ENCODE measurements at places on chromosomes 2 and 18. TPM values are rescaled to one million over a fixed set of nuclear protein-coding genes. Genes with fewer than 3 reads are reported as not detected.
A peak's percentile ranks its signal among the peaks of the same experiment; 100 is the strongest.

DNA sequence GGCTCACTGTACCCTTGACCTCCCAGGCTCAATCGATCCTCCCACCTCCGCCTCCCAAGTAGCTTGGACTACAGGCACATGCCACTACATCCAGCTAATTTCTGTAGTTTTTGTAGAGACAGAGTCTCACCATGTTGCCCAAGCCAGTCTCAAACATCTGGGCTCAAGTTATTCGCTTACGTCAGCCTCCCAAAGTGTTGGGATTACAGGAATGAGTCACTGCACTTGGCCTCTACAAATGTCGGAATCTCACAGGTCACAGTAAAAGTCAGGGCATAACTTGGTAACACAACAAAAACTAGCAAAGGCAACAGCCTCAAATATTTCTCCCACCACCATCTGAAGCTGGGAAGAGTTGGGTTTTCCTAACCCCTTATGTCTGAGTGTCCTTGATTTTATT, 25.3 kb downstream of the SCG2 start:
- no peaks in the 10 kb centered on the region for H3K4me1 ChIP-seq
- no peaks in the 10 kb centered on the region for H3K36me3 ChIP-seq
- no peaks in the 10 kb centered on the region for H3K27me3 ChIP-seq
- no peak for DNase-seq
- H3K4me3 ChIP-seq = no peak overlapping the region
- H3K27ac ChIP-seq = no peak overlapping the region

DNA sequence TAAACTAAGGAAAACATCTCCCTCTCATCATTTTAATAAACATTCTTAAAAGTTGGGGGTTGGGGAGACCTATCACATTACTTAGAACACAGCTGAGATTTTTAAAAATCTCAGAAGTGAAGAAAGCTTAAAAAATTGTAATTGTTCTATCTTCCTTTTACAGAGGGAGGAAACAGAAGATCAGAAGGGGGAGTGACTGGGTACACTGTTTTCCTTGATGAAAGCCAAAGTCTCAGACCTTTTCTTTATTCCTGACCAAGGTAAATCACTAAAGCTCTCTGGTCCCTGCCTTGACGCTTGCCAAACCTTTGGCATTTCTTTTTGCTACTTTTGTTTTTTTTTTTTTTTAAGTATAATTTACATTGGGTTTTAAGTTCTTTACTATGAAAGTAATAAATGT, 85.0 kb upstream of the DTNB start:
- H3K27me3 ChIP-seq = no peaks in the 10 kb centered on the region
- H3K4me3 ChIP-seq = no peak overlapping the region
- H3K36me3 ChIP-seq = no peaks in the 10 kb centered on the region
- no peak for DNase-seq
- no peaks in the 10 kb centered on the region for H3K4me1 ChIP-seq

GRCh38 chr2:21770787-21771186, 647.0 kb downstream of the TDRD15 start:
- H3K27me3 ChIP-seq = no peaks in the 10 kb centered on the region
- no peaks in the 10 kb centered on the region for H3K36me3 ChIP-seq
- no peaks in the 10 kb centered on the region for H3K4me1 ChIP-seq
- no peak overlapping the region for H3K4me3 ChIP-seq
- no peak for DNase-seq

DNA sequence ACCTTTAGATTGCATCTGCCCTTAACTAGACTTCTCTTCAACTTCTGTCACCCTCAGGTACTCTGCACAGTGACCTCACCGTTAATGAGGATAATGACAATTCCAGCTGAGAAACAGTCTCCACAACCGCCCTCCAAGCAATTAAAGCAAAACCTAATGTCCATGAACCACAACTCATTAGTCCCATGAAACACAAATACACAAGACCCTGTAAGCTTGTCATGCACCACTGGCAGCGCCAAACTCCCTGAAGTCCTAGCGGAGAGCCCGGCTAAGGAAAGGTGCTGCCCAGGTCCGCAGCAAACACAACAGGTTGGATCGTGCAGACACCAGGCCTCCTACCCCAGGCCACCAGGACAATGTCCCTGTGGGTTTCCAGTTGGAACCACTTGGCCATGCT, 7.4 kb downstream of the SMAD7 start:
- no peaks in the 10 kb centered on the region for H3K27me3 ChIP-seq
- H3K27ac ChIP-seq = no peak overlapping the region
- H3K36me3 ChIP-seq = no peaks in the 10 kb centered on the region
- DNase-seq = peak; percentile 65
- no peak overlapping the region for H3K4me3 ChIP-seq
- H3K4me1 ChIP-seq = peaks cover 69% of the 10 kb centered on the region

GRCh38 chr2:143121079-143121478, 8.1 kb upstream of the ARHGAP15 start:
- H3K4me1 ChIP-seq = peaks cover 44% of the 10 kb centered on the region
- H3K36me3 ChIP-seq = no peaks in the 10 kb centered on the region
- H3K27ac ChIP-seq = no peak overlapping the region
- no peak for DNase-seq
- H3K27me3 ChIP-seq = no peaks in the 10 kb centered on the region
- no peak overlapping the region for H3K4me3 ChIP-seq

GRCh38 chr18:46502444-46502843, 154.6 kb downstream of the LOXHD1 start:
- DNase-seq = no peak
- H3K36me3 ChIP-seq = no peaks in the 10 kb centered on the region
- no peak overlapping the region for H3K27ac ChIP-seq
- H3K4me1 ChIP-seq = no peaks in the 10 kb centered on the region
- peaks cover 17% of the 10 kb centered on the region for H3K27me3 ChIP-seq
- H3K4me3 ChIP-seq = no peak overlapping the region

The AGXT gene
- 4.2 TPM for total RNA-seq

The UGT1A8 gene
- not detected for total RNA-seq

All from spleen (tissue), 13 donors.